ENCODE measurements at places on chromosomes 7 and 10. TPM values are rescaled to one million over a fixed set of nuclear protein-coding genes. Genes with fewer than 3 reads are reported as not detected.

The HOXA7 gene
- total RNA-seq, result 1.7 TPM

The IFIT3 gene
- total RNA-seq, result 47.1 TPM

The LIPN gene
- 0.10 TPM for total RNA-seq

The PIK3CG gene
- not detected for total RNA-seq

The CCDC3 gene
- 3.3 TPM for total RNA-seq

The IFIT1B gene
- not detected for total RNA-seq

The GIMAP7 gene
- total RNA-seq, result not detected

The DNA2 gene
- 10.7 TPM for total RNA-seq

The ABCB1 gene
- total RNA-seq, result 0.81 TPM

The CREB5 gene
- total RNA-seq, result 18.5 TPM

The CFAP43 gene
- 0.89 TPM for total RNA-seq

The H2AZ2 gene
- 425 TPM for total RNA-seq

The GBX1 gene
- total RNA-seq, result not detected

The ABLIM1 gene
- total RNA-seq, result 19.4 TPM

The TNPO3 gene
- 23.9 TPM for total RNA-seq

The RAB19 gene
- not detected for total RNA-seq

The HOXA1 gene
- total RNA-seq, result 0.27 TPM

The TMEM273 gene
- total RNA-seq, result not detected

The UNCX gene
- total RNA-seq, result not detected

The GPRIN2 gene
- total RNA-seq, result not detected

The SLC37A3 gene
- 32.2 TPM for total RNA-seq

The KAZALD1 gene
- 54.4 TPM for total RNA-seq

The CAV2 gene
- 58.1 TPM for total RNA-seq

The SEMA3A gene
- total RNA-seq, result 72.6 TPM

The EN2 gene
- total RNA-seq, result 1.6 TPM

The EVX1 gene
- not detected for total RNA-seq

The CCDC172 gene
- total RNA-seq, result not detected

The DNAH11 gene
- total RNA-seq, result not detected

The MMD2 gene
- not detected for total RNA-seq

The SLC26A3 gene
- total RNA-seq, result not detected

The GLI3 gene
- total RNA-seq, result 0.59 TPM

The ZNF138 gene
- 0.67 TPM for total RNA-seq

The SLC16A9 gene
- total RNA-seq, result 4.0 TPM
